ENCODE measurements at places on chromosomes 11 and 22.

DNA sequence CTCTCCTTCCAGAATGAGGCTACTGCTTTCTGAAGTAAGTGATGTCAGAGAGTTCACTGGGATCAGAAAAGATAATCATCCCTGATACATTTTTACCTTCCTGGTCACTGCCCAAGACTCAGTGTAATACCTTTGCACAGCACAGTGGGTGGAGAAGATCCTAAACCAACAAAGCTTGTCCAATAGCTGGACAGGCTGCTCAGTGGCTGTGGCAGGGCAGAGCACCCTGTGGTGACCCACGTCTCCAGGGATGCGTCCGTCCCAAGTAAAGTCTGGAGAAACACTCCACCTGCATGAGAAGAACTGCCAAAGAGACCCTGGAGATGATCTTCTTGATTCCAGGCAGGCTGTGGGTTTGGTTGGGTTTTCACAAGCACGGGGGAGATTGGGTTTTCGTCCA lies 31.0 kb upstream of the TLCD5 start:
- no peak for DNase-seq

GRCh38 chr11:125063429-125064043 lies 431 bp downstream of the SLC37A2 start:
- no peak for DNase-seq

- DNase-seq, result no peak
These were observed 933 bp downstream of the BRSK2 start for GRCh38 chr11:1390569-1391164.

- DNase-seq, result no peak
These were observed 13.5 kb downstream of the KIAA1671 start for GRCh38 chr22:24965822-24966626.

GRCh38 chr11:84740050-84740449 lies 887.1 kb downstream of the DLG2 start:
- no peak for DNase-seq

- no peak for DNase-seq
These were observed 21.6 kb upstream of the TESMIN start for GRCh38 chr11:68772936-68773335.

- DNase-seq, result no peak
These were observed 798.1 kb downstream of the OPCML start for GRCh38 chr11:132734217-132734616.

DNA sequence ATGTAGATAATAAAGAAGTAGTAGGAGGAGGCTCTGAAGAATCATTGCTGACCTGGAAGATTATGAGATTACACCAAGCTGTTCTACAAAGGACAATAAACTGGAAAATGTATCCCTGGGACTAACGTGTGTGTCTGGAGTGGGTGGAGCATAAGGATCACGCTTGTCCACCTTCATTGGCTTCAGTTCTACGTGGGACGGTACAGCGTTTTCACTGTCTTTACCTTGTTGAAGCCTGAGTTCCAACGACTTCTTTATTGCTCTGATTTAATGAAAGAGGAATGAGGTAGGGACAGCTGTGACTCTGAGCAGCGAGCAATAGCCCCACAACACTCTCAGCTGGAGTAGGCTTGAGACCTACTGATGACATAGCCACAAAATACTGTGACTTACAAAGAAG lies 87.0 kb downstream of the ARHGAP42 start:
- DNase-seq, result no peak

- no peak for DNase-seq
These were observed 16.2 kb upstream of the CASTOR1 start for GRCh38 chr22:30305519-30305905.

- DNase-seq, result no peak
These were observed 3.0 kb downstream of the ADAMTS15 start for GRCh38 chr11:130451231-130452019.

- no peak for DNase-seq
These were observed 24.6 kb upstream of the SMIM38 start for GRCh38 chr11:69131121-69131566.

DNA sequence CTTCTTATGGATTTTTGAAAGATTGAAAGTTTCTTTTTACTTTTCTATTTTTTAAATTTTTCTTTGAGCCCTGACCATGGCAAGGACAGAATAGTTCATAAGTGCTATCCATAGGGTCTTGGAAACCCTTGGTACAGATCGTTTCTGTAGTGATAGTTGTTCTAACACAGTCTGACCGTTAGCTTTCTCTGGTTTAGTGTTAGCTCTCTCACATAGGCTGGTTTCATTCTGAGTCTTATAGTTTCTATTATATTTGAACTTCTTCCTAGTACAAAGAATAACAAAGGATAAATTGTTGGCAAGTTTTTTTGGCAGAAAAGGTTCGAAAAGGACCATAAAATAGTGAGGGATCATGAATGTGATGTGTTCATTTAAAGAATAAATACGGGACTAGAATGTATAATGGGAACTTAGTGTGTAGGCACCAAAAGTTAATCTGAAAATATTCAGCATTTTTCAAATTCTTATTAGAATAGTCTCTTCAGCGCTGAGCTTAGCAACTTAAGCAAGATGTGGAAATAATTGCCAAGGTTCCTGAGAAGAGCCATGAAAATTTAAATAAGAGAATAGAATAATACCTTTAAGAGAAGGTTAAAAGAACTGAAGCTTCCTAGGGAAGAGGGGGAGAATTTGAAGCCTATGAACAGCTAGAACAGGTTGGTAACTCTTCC lies 24.1 kb downstream of the FDX1 start:
- no peak for DNase-seq

DNA sequence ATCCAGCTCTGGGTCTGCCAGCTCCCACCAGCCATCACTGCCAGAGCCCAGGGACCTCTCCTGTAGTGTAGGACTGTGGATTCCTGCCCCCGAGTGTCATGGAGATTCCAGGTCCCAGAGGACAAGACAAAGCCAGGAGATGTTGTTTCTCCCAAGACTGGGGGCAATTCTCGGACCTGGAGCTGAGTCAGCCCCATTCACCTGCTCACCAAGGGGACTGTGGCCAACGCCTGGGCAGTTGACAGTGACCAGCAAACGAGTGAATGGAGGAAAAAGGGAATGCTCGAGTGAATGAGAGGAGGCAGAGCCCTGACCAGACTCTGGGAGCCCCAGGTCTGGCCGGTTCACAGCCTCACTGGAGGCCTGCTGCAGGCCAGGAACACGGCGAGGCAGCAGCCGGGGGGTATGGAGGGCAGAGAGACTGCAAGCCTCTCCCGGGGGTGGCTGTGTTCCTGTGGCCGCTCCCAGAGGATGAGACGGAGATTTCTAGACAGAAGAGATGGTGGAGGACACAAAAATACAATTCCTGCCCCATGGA lies 61.3 kb upstream of the PRR5 start:
- no peak for DNase-seq

All from stimulated activated CD8-positive, alpha-beta memory T cell treated with anti-CD3 and anti-CD28 coated beads, Interleukin-4, amount 100 ng/mL, for 1 hour (primary cell).